CD4-positive, alpha-beta T cell treated with Interleukin-12 subunit alpha and Interleukin-12 subunit beta, for 1 hour (primary cell): ENCODE measurements at places on chromosomes 7 and 10.

- DNase-seq, result no peak
These were observed 2.2 kb upstream of the NOM1 start for GRCh38 chr7:156947120-156947843.

DNA sequence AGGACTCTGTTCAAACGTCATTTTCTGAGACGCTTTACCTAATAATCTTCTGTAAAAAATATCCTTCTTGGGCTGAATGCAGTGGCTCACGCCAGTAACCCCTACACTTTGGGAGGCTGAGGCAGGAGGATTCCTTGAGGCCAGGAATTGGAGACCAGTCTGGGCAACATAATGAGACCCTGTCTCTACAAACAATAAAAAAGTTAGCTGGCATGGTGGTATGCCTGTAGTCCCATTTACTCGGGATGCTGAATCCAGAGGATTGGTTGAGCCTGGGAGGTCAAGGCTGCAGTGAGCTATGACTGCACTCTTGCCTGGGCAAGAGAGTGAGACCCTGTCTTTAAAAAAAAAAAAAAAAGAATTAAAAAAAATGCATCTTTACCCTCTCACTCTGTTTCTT is 5.1 kb downstream of the STAM start:
- DNase-seq, result no peak

DNA sequence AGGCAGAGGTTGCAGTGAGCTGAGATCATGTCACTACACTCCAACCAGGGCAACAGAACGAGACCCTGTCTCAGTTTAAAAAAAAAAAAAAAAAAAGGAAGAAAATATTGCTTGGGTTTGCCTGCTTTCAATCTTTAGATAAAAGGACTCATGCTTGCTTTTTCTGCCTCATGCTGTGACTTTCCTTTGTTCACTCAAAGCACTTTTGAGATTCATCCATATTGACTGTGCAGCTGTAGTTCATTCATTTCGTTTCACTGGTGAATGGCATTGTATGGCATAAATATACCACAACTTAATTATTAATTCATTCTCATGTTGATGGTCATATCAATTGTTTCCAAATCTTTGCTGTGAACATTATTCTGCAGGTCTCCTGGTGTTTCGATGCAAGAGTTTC is 97.6 kb upstream of the NFE2L3 start:
- no peak for DNase-seq

DNA sequence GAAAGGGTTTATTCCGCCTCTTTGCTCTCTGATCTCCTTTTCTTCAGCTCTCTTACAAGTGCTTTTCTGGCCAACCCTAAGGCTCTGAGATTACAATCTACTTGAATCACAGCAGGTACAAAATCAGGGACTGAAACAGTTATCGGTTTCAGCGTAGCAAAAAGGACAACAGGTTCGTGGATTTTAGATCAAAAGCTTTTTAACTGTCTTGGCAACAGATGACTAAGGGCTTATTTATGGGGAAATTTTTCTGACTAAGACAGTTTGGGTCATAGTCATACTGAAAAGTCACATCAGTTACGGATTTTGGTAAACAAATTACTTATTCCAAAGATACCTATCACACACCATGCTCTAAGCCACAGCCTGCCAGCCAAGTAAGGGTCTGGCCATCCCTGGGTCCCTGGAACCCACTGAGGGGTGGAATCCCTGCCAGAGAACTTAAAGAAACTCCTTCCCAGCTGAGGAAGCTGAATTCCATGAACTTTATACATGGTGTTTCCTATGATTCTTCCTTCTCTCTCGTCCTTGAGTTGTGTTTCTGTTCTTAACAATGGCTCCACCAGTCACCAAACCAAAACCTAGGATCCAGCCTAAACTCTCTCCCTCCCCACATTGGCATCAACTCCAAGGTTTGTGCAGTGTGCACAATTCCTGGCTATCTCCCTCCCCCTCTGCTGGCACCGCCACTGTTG is 169.3 kb downstream of the FAM107B start:
- DNase-seq, result peak; percentile 74

GRCh38 chr10:5288359-5288758 is 76.4 kb upstream of the UCN3 start:
- no peak for DNase-seq

DNA sequence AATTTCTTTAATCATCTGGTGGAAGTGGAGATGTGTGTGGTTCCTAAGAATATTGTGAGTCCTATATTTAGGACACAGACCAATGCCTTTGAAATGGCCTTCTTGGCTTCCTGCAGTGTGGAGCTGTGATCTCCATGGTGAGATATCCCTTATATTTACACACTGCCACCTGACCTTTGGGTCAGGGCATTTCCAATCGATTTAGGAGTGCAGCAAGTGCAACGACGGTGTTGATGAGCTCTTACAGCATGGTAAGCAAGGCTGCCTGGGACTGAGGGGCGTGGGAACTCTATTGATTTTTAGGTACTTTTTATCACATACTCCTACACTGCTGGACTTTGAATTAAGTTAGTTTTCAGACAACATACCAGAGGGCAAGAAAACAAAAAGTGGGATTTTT is 146.0 kb downstream of the NRG3 start:
- DNase-seq, result no peak
